Hematopoietic multipotent progenitor cell treated with erythropoietin and hydrocortisone succinate and interleukin-3 and kit ligand, for 6 days (in vitro differentiated cells): ENCODE measurements at places on chromosomes 3 and 15.

- DNase-seq: no peak
Observed at GRCh38 chr15:83928878-83929418, 275.0 kb downstream of the ADAMTSL3 start.

DNA sequence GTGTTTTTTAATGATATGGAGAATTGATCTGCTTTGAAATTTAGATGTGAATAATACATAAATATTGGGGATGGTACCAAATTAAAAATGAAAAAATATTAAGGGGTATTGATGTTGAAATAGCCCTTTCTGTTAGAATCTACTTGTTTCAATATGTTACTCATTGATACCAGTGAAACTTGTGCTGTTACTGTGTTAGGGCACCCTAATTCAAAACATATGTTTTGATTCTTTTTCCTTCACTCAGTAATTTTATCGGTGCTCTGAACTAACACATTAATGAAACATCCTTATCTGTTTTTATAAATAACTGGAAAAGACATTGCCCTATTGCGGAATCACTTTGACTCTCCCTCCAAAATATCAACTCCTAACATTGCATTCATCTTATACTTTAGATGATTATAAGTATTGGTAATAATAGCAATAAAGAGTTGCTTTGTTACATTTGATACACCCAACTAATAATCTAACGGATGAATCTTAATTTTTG lies 52.0 kb upstream of the CCNB2 start:
- no peak for DNase-seq

- DNase-seq: no peak
Observed at GRCh38 chr3:4979428-4980228, at the start of gene BHLHE40. BHLHE40 (plus strand) TSS chr3:4979437; CDS start chr3:4979719, 282 bp downstream.

DNA sequence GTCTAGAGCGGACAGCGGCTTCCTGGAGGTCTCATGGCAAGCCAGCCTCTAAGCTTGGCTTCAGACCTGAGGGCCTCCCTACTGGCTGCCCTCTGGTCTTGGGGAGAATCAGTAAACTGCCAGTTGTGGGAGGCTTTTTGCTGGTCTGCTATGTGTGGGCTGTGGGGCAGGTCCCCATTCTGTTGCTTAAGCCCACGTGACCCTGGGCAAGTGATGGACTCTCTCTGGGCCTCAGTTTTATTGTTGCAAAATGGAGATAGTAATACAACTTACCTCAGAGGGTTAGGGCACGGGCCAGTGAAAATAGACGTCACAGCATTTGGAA lies 61.7 kb downstream of the SLC6A6 start:
- DNase-seq: no peak

DNA sequence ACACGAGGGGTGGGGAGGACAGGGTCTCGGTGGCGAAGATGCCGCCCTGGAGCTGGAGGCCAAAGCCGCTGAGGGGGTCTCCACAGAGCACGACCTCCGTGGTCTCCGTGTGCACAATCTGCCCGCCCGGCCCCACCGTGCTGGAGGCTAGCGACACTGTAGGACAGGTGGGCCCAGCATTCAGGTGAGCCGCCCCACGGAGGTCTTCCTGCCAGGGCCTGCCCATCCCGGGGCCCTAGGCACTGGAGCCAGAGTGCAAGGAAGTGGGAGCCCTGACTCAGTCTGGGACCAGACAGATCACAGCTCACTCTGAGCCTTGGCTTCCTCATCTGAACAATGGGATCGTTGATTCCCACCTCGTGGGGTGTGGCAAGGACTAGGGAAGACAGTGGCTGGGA lies 25.8 kb downstream of the GRIP2 start:
- DNase-seq: no peak

- DNase-seq: no peak
Observed at GRCh38 chr15:71811036-71811736, 832 bp downstream of the NR2E3 start.
